ENCODE measurements at places on chromosomes 4 and X.

DNA sequence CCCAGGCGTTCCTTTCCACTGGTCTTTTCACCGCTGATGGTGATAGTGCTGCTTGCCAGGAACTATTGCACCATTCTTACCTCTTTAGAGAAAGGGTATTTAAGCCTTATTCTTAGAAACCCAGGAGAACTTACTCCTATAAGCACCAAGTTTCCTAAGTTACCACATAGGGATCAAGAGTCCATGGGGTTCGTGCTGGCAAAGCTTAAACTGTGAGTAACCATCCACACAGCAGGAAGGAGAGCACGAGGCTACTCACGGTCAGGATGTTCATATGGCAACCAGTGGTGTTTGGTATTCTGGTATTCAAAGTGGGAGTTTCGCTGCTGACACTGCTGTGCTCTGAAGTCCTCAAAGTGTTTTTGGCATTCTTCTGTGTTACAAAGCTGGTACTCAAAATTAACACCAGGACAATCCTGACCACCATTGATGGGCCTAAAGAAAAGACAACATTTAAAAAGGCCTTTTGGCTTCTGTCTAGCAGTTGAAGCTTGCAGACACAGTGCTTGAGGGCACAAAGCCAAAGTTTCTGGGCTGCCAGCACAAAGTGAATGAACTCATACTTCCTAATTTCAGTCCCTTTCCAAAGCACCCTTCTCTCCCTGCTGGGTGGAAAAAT, 256.9 kb downstream of the ADAMTS3 start:
- DNase-seq: peak; percentile 44

DNA sequence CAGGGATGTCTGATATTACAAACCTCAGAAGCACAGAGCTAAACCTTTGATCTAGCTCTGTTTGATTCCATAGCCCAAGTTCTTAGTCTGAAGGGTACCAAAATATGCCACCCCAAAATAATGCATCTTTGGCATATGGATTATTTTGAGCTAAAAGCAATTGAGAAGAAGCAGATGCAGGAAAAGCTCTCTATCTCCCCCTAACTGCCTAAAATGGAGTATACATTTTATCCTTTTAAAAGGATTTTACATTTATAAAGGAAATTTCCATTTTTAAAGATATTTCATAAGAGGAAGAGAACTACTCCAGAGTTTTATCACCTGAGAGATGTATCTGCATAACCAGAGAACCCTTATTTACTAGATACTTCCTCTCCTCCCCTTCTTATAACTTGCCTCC, 158.7 kb downstream of the ZNF674 start:
- DNase-seq: no peak

DNA sequence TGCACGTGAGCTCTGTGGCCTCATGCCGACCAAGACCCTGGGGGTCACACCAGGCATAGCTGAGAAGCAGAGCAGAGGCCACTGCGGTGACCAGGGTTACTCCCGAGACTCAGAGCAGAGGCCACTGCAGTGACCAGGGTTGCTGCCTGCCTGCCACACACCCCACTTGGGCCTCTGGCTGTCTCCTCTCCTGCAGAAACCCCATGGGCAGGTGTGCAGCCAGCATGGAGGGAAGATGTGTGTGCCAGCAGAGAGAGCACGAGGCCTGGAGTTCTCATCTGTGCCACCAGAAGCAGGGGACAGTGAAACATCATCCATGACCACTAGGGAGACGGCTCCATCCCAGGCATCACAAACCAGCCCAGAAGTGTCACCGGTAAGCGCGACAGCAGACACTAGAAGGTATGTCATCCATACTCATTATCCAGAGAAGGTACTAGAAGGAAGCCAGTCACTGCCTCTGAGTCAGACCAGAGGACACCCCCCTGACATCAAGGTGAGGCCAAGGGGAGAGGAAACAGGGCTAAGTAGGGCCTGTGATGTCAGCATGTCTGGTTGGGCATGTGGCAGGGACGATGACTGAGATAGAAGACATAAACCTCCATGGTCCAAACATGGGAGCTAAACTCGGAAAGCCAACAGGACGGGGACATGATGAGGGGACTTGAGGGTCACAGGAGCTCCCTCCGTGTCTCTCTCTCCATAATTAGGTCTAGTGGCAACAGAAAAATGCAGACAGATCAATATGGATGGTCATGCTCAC, 24.2 kb upstream of the SPON2 start:
- no peak for DNase-seq

DNA sequence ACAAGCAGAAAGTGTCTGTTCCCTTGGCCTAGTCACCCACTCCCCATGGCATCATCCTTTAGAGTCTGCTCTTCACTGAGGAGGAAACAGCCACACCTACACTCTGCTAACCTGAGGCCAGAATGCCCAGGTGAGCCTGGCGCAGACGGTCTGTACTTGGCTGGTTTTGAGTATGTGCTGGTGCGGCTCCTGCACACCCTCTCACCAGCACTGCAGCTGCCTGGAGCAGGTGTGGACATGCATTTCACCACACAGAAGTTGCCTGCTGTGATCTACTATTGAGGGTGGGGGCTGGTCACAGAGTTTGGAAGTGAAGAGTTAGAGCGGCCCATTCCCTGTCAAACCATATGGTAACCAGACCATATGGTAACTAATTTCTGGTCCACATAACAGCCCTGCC, 39.5 kb downstream of the KANTR start:
- DNase-seq: no peak

DNA sequence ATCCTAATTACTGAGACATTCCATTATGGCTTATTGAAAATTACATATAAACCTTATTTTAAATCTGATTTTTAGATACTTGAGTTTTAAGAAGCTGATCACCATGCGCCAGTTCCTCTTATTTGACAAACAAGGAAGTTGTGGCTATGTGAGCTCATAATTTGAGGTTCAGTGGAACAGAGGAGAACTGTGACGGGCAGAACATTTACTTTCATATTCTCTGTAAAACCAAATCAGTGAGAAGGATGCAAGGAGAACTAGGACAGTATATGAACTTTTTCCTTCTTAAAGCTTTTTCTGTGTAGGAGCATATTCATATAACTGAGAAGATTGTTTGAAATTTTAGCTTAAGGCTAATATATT, 25.3 kb downstream of the STIM2 start:
- no peak for DNase-seq

DNA sequence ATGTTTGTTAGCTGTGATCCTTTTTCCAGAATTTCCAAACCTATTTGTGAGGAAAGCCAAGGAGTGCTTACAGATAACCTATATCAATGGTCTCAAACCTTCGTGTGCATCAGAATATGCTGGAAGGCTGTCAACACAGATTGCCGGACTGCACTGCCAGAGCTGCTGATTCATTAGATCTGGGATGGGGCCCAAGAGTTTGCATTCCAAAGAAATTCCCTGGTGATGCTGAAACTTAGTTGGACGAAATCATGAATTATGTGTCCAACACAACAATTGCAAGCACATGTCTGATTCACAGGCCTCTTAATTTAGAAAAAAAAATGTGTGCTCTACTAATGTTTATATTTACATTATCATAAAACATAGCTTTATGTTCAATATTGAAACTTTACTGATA, 544.0 kb upstream of the AMOT start:
- DNase-seq: no peak

DNA sequence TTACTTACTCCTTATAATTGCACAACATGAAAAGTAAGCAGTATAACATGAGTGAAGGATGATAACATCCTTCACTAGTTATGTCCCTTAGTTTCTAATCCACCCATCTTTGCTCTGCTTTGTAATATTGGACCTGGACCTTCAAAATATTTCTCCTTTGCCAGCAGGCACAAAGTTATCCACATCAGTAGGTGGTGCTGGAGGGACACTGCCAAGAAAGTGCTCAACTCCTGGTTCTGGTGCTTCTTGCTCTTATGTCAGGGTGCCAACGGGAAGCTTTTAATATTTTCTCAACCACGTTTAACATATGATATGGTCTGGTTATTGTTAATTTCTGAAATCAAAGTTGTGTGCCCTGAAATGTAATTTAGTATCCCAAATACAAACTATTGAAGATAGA, 49.1 kb downstream of the TMEM165 start:
- DNase-seq: no peak

- no peak for DNase-seq
Measured at GRCh38 chr4:142984871-142985585, 138.9 kb upstream of the INPP4B start.

DNA sequence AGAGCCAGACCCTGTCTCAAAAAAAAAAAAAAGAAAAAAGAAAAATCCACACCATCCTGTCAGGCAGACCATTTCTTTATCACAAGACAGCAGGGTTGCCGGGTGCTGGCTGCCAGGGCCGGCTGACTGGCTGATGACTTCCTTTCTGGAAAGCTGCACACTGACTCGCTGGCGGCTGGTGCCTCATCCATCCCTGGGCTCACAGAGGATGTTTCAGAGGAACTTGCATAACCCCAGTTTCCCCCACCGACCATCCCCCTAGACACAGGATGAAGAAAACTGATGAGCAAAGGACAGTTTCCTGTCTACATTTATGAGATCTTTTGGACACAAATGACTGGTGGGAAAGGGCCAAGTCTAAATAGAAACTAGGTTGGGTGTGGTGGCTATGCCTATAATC, 14.1 kb downstream of the HPSE start:
- peak; percentile 83 for DNase-seq

DNA sequence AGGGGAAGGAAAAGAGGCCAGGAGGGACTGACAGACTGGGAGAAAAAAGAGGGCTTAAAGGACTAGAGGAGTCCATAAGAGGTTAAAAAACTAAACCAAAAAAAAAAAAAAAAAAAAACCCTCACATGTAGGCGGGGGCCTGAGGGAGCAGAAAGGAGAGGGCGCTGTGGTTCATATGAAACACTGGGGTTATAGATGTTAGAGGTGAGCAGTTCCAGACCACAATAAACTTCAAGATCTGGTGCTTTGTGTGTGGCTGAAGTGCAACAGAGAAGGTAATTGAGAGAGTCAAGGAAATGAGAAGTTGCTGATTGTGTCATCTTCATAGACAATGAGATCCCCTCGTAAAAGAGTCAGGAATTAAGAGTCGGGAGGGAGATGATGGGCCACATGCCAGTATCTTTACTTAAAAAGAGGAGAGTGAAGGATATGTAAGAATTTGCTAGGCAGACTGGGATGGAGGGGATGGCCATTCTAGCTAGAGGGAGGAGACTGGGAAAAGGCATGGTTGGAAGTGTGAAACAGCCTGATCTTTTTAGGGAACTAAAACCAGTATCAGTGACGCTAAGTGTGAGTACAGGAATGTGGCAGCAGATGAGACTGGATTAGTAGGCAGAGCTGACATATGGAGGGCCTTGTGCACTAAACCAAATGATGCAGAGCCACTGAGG, 18.4 kb upstream of the OGT start:
- no peak for DNase-seq

GRCh38 chr4:179352221-179352620, 1910.0 kb upstream of the AGA start:
- DNase-seq: no peak

DNA sequence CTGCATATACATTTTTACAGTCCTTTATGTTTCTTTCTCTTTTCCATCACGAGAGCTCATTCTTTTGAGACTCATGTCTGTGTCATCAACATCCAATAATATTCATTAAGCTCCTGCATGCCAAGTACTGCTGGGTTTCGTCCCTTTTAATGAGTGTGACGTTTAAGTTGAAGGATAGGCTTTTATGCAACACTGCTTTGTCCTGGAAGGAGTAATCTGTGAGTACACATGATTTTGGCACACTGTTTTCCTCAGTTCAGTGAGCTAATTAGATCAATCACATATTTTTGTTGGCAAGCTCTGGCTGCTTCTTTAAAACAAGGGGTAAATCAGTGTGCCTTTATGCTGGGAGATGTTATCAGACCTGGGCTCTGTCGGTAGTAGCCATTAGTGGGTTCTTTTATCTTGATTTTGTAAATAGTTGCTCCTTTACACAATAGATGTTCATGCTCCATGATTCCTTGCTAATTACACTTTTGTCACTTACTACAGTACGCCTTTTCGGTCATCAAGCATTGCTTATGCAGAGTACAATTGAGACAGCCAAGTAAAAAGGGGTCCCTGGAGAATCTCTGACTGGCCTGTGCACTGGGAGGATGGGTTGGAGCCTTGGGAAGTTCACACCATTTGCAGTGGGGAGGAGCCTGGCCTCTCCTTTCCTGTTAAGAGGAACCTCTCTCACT, 132.6 kb downstream of the FHIP1A start:
- no peak for DNase-seq

- no peak for DNase-seq
Measured at GRCh38 chr4:87052615-87053014, 117.8 kb downstream of the AFF1 start.

DNA sequence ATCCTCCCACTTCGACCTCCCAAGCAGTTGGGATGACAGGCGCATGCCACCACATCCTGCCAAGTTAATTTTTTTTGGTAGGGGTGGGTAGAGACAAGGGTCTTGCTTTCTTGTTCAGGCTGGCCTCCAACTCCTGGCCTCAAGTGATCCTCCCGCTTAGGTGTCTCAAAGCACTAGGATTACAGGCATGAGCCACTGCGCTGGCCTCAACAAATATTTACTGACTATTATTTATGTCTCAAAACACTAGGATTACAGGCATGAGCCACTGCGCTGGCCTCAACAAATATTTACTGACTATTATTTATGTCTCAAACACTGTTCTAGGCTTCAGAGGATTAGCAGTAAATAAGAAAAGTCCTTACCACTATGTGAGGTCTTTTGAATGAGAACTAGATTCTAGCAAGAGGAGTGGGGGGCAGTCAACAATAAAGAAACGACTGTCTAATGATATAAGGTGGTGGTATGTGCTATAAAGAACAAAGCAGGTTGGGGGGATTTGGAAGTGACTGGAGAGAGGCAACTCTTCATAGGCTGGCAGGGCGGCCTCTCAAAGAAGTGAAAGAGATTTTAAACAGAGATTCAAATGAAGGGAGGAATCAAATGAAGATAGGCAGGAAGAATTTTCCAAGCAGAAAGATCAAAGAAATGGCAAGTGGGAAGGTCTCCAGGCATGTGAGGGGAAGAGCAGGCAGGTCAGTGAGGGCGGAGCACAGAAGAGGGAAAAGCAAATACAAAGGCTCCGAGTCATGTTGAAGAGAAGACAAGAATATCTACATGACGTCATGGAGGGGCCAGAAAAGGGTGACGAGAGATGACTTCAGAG, 12.7 kb upstream of the ACSL1 start:
- DNase-seq: no peak

DNA sequence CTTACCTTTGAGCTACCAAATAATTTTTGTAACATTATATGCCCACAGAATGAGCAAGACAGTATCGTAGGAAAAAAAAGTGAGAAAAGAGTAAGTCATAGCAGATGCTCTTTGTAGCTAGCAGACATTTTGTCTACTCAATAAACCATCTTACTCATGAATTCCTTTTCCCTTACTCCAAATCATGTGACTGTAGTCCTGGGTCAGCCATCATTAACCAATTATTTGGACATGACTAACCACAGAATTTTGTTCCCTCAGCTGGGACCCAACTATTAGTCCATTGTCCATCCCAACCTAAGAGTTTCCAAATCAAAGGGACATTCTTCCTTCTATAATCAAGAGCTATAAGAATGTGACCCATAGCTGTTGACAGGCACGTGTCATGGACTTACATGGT, 11.4 kb downstream of the UBE2D3 start:
- no peak for DNase-seq

- no peak for DNase-seq
Measured at GRCh38 chr4:53233114-53233795, 132.6 kb downstream of the SCFD2 start.

All from lower lobe of right lung (tissue), 2 donors.